ENCODE measurements at places on chromosomes 2 and 18.

DNA sequence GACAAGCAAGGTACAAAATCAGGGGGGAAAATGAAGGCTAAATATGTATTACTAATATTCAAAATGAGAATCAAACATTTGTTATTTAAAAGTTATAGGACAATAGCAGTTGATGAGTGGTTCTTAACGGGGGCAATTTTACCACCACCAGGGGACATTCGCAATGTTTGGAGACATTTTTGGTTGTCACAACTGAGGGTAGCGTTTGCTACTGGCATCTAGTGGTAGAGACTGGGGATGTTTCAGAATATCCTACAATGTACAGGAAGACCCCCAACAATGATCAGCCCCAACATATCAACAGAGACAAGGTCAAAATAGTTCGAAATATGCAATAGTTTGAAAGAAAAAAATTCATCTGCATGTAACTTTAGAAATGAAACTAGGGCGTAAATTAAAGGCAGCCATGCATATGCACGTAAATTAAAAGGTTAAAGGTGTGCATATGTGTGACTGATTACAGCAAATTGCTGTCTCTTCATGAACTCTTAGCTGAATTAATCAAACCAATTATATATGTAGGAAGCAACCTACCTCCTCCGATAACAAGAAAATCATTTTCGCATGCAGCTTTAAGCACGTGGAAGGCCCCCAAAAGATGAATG is 61.2 kb upstream of the CUL3 start:
- DNase-seq, result no peak

GRCh38 chr2:227301523-227301922 is 23.5 kb upstream of the MFF start:
- DNase-seq, result no peak

DNA sequence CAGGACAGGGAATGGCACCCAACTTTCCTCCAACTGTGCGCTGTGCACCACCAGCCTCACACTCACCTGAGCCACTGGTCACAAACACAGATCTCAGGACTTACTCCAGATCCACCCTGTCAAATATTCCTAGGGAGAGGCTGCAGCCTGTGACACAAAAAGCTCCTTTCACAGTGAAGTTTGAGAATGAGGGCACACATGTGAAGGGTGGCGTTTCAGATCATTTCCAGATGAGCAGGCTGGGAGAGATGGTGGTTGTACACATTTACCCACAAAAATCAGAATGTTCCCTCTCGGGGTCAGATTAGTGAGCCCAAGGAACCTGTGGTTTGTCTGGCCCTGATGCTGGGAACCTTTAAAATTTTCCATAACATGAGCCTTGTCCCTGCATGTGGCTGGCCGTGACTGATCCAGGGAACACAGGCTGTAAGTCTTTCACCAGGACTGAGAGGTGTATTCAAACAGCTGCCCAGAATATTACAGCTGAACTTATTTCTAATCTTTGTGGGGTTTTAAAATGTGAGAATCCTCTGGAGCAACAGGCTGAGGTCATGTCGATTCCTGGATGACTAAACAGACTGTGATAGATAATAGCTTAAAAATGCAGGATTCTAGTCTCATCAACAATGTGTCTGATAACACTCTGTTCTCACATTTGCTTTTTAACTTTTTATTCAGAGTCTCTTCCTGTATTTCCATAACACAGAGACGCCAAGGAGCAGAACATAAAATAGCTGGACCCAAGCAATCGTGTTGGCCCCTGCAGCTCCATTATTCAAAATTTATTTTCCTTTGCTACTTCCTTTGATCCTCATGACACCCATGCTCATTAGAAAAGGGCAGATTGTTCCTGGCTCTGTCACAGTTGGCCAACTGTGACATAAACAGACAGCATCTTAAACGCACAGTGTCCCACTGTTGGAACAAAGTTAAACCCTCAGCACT is 35.5 kb downstream of the IL1R2 start:
- DNase-seq, result no peak

- no peak for DNase-seq
Observed at GRCh38 chr18:11260961-11261461, 111.6 kb upstream of the PIEZO2 start.

GRCh38 chr2:98701230-98701629 is 29.7 kb downstream of the MGAT4A start:
- DNase-seq, result no peak

DNA sequence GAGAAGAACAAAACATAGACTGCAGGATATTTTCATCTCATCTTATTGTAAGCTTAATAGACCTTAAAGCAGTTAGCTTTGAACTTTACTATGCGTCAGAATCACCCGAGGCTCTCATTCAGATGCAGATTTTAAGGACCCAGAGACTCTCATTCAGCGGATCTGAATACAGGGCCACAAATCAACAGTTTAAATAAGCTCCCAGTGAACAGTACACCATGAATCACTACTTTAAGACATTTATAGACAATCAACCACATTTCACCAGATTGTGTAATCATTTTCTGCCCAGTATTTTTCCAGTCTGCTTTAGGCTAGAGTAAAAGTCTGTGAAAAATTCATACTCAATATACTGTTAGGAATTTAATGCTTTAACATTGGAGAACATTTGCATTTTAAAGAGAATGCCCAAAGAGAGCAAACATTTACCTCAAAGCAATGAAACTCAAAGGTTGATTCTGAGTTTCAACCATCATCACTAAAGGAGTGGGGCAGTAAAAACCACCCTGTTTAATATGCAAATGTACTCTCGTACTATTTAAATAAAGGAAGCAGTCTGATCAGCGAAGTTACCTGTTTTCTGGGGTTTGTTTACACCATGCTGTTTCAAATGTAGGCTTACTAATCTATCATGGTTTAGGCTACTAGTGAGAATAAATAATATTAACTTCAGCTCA is 11.0 kb upstream of the ALPK2 start:
- DNase-seq, result no peak

GRCh38 chr2:231246171-231246842 is 47.9 kb downstream of the ARMC9 start:
- DNase-seq, result no peak

DNA sequence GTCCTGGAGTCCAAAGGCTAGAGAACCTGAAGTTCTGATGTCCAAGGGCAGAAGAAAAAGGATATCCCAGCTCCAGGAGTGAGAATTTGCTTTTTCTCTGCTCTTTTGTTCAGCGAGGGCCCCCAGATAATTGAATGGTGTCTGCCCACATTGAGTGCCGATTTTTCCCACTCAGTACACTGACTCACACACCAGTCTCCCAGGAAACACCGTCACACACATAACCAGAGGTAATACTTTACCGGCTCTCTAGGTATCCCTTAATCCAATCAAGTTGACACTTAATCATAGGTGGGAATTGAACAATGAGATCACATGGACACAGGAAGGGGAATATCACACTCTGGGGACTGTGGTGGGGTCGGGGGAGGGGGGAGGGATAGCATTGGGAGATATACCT is 161.5 kb downstream of the WDR7 start:
- no peak for DNase-seq

DNA sequence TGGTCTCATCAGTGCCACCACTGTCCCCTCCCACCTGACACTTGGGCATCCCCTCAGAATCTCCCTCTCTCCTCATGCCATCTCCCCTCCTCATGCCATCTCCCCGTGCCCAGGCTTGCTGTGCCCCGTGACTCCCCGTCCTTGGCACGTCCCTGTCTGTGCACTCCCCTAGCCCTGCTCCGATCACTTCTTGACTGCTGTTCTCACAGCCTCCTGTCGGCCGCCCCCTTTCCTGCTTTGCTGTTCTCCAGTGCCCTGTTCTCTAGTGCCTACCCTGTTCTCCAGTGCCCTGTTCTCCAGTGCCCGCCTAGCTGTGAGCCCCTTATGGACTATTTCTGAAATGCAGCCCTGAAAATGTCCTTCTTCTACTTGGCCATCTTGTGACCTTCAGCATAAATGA is 253.8 kb downstream of the ALPK2 start:
- DNase-seq, result no peak

DNA sequence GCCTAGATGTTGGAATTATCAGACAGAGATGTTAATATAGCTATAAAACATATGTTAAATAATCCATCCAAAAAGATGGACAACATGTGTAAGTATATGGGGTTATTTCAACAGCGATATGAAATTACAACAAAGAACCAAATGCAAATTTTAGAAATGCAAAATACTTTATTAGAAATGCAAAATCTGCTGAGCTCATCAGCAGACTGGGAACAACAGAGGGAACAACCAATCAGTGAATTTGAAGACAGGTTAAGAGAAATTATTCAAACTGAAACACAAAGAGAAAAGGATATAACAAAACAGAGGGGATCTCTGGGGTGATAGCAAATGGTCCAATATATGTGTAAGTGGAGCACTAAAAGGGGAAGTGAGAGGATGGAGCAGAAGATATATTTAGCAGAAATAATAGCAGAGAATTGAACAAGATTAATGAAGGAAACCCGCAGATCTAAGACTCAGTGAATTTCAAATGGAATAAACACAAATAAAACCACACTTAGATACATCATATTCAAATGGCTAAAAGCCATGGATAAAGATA is 13.5 kb upstream of the HS6ST1 start:
- DNase-seq, result no peak

DNA sequence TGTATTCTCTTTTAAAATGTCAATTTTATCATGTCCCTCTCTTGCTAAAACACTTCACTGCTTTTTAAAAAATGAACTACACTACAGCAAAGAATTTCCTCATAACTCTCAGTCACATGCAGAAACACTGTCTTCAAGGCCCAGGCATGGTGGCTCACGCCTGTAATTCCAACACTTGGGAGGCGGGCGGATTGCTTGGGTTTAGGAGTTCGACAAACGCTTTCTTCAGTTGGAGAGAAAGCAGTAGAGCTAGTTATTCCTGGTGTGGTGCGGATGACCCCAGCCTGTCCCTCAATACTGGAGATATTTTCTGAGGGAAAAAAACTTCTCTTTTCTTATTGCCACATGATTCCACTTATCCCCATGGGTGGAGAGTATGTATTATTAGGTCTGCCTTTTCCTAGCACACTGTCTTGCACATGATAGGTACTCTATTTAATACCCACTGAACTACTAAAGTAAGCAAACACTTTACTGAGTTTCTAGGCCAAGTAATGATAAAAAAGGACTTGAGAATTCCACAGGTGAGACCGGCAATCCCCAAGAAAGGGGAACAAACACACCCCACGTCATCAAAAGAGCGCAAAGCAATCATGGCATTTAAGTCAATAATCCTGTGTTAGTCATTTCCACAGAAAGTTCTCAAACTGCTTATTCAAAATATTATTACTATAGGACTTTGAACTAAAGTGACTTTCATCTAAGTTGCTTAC is 77.1 kb downstream of the SPIRE1 start:
- no peak for DNase-seq

- DNase-seq, result no peak
Observed at GRCh38 chr2:111182121-111182520, 61.4 kb downstream of the BCL2L11 start.

GRCh38 chr2:156379071-156379470 is 46.5 kb upstream of the NR4A2 start:
- DNase-seq, result no peak

- no peak for DNase-seq
Observed at GRCh38 chr2:240953426-240954410, 44.7 kb upstream of the SNED1 start.

- no peak for DNase-seq
Observed at GRCh38 chr18:79603321-79604204, 76.0 kb upstream of the CTDP1 start.

GRCh38 chr2:234444893-234445292 is 52.0 kb downstream of the ARL4C start:
- no peak for DNase-seq

DNA sequence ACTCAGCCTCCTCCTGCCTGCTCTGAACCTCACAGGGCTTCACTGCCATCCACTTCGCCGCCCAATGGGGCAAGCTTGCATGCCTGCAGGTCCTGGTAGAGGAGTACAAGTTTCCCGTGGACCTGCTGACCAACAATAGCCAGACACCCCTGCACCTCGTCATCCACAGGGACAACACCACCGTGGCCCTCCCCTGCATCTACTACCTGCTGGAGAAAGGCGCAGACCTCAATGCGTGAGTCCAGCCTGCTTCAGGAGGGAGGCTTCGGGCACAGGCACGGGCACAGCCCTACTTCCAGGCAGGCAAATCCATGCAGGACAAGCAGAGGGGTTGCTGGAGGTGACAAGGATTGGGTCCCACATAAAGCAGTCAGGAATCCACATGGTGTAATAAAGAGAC is 1.2 kb downstream of the ANKRD53 start:
- DNase-seq, result no peak

GRCh38 chr2:231701456-231702373 is 6.6 kb upstream of the PTMA start:
- DNase-seq, result no peak

DNA sequence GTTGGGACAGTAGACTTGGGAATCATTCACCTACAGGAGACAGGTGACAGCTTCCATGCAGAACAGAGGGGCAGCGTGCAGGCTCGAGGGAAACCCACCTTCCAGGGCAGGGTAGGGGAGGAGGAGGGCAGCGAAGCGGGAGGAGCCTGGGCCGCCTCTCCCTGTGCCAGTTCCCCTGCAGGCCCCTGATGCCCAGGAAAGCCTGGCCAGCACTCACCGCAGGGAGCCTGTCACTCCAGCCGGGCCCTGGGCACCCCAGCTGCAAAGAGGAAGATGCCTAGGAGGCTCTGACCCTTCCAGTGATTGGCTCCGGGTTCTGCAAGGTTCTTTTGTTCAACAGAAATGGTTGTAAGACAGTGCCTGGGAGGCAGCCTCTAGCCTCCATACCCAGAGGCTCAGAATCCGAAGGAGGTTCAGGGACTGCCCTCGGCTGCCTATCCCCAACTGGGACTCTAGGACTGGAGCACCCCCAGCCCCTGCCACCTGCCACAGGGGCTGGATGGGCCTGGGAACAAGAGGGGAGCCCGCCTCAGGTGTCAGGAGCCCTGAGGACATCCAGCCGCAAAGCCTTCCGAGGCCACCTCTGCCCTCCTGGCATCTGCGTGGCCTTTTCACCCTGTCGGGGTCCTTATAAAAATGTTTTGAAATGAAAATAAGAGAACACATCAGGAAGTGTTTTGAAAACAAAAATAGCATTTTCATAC is 103.2 kb downstream of the PTGR3 start:
- DNase-seq, result no peak

DNA sequence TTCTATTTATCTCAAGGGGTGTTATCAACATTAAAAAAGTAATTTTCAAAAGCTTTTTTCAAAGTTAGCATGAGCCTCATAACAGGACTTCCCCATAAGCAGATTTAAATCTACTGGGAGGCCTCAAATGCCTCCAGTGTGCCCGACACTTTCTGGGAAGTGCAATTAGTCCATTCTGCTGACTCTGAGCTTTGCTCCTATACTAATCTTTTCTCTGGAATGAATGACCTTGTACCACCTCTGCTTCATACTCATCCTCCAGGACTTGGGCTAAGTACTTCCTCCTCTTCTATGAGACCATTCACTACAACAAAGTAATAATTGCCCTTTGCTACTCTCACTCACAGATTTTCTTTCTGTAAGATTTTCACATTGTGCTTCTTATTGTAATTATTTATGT is 111.1 kb downstream of the RIT2 start:
- DNase-seq, result no peak

- DNase-seq, result no peak
Observed at GRCh38 chr2:179435000-179435399, 170.4 kb upstream of the SESTD1 start.

Measured in CD4-positive, alpha-beta T cell (primary cell).